ENCODE measurements at places on chromosomes 7 and 10.
A peak's percentile ranks its signal among the peaks of the same experiment; 100 is the strongest.

GRCh38 chr7:30734497-30734896 is 17.4 kb upstream of the INMT start:
- DNase-seq: no peak

DNA sequence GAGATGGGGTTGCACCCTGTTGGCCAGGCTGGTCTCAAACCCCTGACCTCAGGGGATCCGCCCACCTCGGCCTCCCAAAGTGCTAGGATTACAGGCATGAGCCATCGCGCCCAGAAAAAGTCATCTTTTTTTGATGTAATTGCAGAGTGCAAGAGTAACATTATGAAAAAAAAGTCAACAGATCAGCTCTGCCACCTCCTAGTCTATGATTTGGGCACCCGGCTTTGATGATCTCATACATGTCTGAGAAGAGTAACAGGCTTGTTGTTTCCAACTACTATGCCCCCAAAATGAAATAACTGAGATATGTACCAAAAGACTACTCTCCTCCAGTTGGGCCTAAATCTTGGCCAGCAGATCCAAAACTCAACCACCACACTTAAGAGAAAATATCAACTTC is 40.8 kb downstream of the VOPP1 start:
- DNase-seq: no peak

GRCh38 chr7:92446869-92447344 is 375 bp upstream of the GATAD1 start:
- DNase-seq: no peak

DNA sequence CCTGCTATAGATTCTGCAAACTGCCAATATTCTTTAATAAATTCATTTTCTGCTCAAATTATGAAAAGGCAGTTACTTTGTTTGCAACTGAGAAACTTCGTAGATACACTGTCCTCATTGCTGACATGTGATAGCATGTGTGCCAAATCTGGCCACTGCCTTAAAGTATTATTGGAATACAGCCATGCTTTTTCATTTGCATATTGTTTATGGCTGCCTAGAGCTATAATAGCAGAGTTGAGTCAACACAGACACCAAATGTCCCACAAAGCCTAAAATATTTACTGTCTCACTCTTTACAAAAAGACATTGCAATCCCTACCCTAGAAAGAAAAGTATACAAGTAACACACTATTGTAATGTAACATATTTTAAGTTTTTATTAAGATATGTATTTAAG is 647.4 kb downstream of the XPNPEP1 start:
- no peak for DNase-seq

GRCh38 chr7:43105521-43106120 is 6.8 kb upstream of the HECW1 start:
- DNase-seq: no peak

- no peak for DNase-seq
Observed at GRCh38 chr7:25356534-25357151, 128.4 kb upstream of the NPVF start.

DNA sequence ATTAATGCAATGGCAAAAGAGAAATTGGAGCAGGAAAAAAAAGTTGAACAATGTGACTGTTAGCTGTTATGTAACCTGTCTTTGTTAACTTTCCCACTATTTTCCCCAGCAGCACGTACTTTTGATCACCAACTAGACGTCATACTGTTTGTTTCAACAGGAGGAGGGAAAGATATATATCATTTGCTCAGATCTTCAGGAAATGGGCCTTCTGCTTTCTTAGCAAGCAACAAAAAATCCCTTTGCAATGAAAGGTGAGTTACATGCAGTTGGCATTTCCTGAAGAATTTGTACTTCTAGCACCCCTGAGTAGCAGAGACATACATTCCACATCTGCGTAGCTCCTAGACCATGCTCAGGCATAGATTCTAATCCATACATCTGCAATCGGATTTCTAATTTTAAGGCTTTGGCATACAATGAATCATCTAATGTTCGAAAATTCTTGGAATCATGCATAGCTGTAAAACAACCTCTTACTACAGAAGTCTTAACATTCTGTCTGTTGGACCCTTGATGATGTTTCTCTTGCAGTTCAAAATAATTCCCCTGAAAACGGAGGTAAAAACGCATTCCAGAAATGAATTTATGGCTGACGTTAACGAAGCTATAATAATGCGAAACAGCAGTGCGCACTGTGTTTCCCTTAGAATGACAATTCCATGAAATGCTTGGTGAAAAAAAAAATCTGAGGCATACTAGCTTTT is 286.9 kb upstream of the MGMT start:
- DNase-seq: no peak

- no peak for DNase-seq
Observed at GRCh38 chr7:158508802-158509385, 78.7 kb downstream of the PTPRN2 start.

DNA sequence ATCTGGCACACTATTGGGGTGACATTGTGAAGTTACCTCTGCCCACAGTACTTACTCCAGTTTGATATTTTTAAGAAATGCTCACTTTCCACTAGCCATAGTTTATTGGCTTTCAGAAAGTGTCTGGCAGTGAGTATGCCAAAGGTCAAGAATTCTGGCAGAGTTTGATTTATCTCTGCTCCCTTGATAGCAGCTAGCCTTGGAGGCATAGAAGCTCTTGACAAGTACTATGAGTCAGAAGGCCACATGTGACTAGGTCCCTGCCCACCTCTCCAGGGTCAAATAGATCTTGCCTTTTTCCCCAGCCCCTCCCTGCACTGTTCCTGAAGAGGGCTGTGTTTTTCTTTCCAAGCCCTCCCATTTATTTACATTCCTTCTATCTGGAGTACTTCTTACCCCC is 202.2 kb downstream of the AUTS2 start:
- DNase-seq: no peak

DNA sequence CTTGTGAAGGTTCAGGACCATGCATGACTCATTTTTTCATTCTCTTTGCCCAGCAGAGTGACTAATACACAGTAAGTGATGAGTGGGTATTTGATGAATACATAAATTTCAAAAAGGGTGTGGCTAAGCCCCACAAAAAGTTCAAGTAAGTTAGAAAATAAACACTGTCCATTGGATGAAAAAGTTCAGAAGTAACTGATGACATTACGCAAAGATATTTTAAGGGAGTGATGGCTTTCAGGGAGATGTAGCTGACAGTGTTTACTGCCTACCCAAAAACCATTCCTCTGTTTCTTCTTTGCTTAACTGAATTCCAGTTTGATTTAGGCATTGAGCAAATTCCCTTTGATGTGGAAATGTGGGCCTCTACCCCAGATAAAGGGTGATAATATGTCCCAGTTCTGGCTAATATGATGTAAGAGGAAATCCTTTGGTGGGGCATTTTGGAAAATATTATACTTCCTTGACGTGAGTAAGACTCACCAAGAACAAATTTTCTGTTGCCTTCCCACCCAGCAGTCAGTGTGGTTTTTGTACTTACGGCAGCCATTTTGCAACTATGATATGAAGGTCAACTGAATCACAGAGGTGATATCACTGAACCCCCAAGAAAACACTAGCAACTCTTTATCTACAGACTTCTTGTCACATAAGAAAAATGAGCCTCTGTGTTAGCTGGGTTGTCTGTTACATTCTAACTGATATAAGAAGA is 29.0 kb upstream of the EBLN1 start:
- DNase-seq: peak; percentile 59

DNA sequence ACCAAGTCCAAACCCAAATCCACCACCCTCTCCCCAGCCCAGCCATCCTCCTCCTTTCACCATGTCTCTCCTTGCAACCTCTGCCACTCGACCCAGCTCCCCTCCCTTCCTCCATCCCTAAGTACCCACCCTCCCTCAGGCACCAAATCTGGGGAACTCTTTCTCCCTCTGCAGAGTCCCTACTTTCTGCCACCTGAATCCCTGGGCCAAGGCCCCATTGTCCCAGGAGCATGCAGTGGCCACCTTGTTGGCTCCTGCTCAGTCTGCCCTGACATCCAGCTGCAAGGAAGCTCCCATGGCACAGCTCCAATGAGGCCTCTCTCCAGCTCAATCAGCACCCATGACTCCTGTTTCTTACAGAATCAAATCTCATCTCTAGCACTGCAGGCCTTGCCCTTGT is 5.5 kb upstream of the UNC5B start:
- DNase-seq: no peak

DNA sequence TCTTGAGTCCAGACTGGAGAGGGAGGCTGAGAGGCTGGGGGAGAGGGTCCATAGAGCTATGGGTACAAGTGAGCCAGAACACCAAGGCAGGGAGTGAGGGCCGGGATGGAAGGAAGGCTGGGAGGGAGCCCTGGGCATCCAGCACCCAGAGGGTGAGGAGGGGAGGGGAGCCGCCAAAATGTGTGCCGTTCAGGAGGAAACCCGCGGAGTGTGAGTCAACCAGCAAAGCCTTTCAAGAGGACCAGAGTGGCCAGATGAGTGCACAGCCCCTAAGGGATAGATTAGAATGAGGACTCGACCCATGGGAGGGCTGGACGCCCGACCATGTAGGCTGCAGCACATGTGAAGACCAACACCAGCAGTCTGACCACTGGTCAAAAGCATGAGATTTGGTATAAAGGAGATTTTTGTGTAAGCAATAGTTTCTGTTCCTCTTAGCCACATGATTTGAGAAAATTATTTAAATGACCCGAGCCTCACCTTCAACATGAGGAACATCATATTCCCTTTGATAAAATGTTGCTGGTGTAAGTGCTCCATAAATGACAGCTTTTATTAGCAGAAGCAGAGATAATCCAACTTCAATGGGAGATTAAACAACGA is 179.7 kb upstream of the GRB10 start:
- DNase-seq: no peak

All from AG09309 (cell line).